Non-pigmented ciliary epithelial cell (primary cell): ENCODE measurements at places on chromosomes 2 and 18.

- DNase-seq: no peak
Observed at GRCh38 chr2:196413821-196414274, 225.7 kb upstream of the CCDC150 start.

DNA sequence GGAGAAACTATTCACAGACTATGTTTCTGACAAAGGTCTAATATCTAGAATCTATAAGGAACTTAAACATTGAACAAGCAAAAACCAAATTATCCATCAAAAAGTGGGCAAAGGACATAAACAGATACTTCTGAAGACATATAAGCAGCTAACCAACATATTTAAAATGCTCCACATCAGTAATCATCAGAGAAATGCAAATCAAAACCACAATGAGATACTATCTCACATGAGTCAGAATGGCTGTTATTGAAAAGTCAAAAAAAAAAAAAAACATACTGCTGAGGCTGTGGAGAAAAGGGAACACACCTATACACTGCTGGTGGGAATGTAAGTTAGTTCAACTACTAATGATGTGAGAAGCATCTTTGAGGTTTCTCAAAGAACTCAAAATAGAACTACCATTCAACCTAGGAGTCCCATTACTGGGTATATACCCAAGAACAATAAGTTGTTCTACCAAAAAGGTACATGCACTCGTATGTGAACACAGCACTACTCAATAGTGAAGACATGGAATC, 220.4 kb upstream of the TFPI start:
- peak; percentile 24 for DNase-seq

- no peak for DNase-seq
Observed at GRCh38 chr2:123720760-123721159, 304.3 kb upstream of the CNTNAP5 start.

GRCh38 chr2:20355131-20355530, 4.5 kb upstream of the PUM2 start:
- DNase-seq: peak; percentile 55

- DNase-seq: no peak
Observed at GRCh38 chr2:36123995-36124394, 231.6 kb upstream of the CRIM1 start.

DNA sequence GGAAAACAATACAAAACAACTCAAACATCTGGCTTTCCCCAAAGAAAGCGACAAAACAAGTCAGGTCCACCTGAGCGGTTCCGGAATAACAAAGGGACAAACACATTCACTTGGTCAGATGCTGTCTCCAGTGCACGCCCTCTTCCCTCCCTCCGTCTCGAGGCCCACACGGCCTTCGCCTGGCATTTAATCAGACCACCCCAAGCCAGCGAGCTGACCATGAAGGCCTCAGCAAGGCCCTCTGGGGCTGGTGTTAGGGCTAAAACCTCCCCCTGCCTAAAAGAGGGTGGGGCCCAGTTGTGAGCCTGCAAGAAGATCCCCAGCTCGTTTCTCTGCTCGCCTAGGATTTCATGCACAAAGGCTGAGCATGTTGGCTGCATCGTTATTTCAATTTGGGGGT, 180.3 kb downstream of the EIPR1 start:
- no peak for DNase-seq

GRCh38 chr2:181444654-181445053, 12.5 kb upstream of the ITGA4 start:
- no peak for DNase-seq

- no peak for DNase-seq
Observed at GRCh38 chr18:49030138-49030537, 79.4 kb upstream of the SMAD7 start.

- DNase-seq: no peak
Observed at GRCh38 chr2:200586644-200586975, 796 bp downstream of the AOX1 start.

- no peak for DNase-seq
Observed at GRCh38 chr18:6210349-6211173, 204.2 kb downstream of the L3MBTL4 start.

DNA sequence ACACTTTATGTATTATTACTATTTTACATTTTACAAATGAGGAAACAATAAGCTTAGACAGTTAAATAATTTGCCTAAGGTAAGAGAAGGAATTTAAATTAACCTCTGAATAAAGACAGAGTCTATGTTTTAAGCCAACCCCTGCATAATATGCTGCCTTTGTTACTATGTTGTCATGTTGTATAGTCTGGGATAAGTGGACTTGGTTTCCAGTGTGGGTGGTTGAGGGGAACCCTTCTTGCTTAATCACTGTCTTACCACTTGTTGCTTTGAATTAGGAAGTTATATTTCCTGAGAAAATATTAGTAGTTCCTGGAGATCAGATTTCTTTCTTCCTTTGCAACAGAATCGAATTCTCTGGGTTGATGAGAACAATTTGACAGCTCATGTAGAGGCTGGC, 52.6 kb downstream of the AGPS start:
- DNase-seq: no peak

DNA sequence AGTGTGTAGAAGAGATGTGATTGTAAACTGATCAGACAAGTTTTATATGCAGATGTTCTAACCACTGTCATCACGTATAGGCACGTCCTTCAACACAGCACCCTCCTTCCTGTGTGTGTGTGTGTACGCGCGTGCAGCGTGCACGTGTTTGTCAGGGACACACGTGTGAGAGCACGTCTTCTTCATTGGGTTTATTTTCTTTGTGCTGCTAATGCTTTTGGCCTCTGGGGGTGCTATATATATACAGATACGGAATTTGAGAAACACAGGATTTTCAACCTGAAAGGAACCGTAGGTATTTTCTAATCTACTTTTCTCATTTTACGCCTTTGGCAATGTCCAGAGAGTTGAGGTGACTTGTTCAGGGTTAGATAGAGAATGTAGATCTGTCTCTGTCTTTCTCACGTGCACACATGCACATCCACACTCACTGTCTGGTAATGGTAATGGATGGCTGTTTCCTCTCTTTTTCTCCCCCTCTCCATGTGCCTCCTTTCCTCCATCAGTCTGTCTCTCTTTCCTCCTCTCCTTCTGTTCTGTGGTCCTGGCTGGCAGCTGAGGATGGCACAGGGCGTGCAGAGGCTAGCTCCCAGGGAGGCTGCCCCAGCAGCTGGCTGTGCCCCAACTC, 13.4 kb upstream of the CELF4 start:
- DNase-seq: no peak

DNA sequence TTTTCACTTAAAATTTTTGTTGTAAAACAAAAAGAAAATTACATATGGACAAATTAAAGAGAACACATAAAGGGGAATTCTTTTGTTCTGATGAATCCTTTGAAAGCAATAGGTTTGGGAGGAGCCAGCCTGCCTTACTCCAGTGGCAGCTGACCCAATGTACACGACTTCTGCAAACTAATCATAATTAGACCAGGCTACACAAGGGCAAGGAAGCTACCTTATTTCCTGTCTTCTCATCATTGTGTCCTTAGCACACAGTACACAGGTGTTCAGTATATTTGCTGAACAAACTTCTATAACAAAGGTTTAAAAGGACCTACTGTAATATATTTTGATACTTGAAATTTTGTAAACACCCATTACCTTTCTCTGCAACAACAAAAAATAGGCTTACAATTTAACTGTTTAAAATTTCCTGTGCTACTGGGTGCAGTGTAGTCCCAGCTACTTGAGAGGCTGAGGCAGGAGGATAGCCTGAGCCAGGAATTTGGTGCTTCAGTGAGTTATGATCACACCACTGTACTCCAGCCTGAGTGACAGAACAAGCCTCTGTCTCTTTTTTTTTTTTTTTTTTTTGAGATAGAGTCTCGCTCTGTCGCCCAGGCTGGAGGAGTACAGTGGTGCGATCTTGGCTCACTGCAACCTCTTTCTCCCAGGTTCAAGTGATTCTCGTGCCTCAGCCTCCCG, 18.9 kb downstream of the KCNG3 start:
- no peak for DNase-seq

- DNase-seq: no peak
Observed at GRCh38 chr2:219495531-219496122, 3.1 kb upstream of the GMPPA start.

GRCh38 chr2:204725693-204726360, 180.6 kb downstream of the PARD3B start:
- DNase-seq: no peak

- DNase-seq: no peak
Observed at GRCh38 chr2:132414081-132414480, 2.5 kb upstream of the GPR39 start.

DNA sequence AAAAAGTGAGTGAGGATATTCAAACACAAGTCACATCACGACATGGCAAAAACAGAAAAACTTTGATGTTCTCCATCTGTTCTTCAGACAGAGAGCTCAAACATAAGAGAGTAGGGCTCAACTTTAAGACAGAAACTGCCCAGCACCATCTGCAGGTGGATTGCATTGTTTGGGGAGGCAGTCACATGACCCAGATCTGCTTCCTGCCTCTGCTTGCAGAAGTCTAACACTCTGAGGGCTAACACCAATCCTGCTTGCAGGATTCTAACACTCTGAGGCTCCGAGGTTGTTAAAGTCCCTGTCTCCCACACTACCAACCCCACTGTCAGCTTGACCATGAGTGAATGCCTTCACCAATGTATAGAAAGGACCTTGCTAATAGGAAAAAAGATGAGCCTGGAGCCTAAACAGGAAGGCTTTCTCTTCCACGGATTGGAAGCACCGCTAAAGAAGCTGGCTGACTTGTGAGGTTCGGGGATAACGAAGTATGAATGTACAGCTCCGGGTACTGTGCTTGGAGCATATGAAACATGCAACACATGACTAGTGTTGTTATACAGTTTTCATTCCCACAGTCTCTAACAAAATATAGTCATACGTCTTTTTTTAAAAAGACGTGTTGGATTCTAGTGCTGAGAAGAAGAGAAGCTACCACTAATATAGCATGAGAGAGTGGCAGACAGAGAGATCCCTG, 176.6 kb upstream of the CREB1 start:
- no peak for DNase-seq

- no peak for DNase-seq
Observed at GRCh38 chr18:1020731-1021344, 116.2 kb downstream of the ADCYAP1 start.

- DNase-seq: no peak
Observed at GRCh38 chr2:226087505-226088365, 688.2 kb downstream of the NYAP2 start.

DNA sequence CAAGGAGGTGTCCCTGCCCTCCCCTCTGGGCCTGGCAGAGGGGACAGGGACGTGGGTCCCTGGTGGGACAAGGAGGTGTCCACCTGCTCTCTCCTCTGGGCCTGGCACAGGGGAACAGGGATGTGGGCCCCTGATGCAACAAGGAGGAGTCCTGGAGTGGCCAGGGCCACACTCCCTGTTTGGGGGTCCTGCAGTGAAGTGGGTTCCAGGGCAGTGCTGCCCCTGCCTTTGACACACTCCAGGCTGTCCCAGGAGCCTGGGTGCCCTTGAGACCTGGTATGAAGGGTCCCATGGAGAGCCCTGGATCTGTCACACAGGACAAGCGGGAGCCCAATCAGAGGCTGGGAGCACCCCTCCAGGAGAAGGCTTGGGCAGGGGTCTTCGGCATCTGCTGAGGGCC, 75.8 kb upstream of the GPC1 start:
- no peak for DNase-seq
